Spinal cord (tissue), 10 donors: ENCODE measurements at places on chromosomes 1 and 21. TPM values are rescaled to one million over a fixed set of nuclear protein-coding genes. Genes with fewer than 3 reads are reported as not detected.

Gene CFAP141
- 2.3 TPM for polyA plus RNA-seq

Gene DIO1
- not detected for polyA plus RNA-seq

Gene C1orf226
- 8.8 TPM for polyA plus RNA-seq

Gene CLCA4
- polyA plus RNA-seq: not detected

Gene CELA2B
- 1.0 TPM for polyA plus RNA-seq

Gene SERTAD4
- 8.8 TPM for polyA plus RNA-seq

Gene CELA2A
- 0.72 TPM for polyA plus RNA-seq

Gene WNT3A
- polyA plus RNA-seq: not detected

Gene THEMIS2
- 9.4 TPM for polyA plus RNA-seq

Gene TRABD2B
- polyA plus RNA-seq: 3.1 TPM

Gene HORMAD1
- polyA plus RNA-seq: not detected

Gene BMP8B
- 19.4 TPM for polyA plus RNA-seq
